ENCODE measurements at places on chromosomes 1 and 21. TPM values are rescaled to one million over a fixed set of nuclear protein-coding genes. Genes with fewer than 3 reads are reported as not detected.

Gene ELAVL4
- not detected for total RNA-seq

Gene CFAP107
- not detected for total RNA-seq

Gene DDR2
- total RNA-seq, result 11.5 TPM

Gene VWA1
- total RNA-seq, result 25.4 TPM

Gene ITGB2
- not detected for total RNA-seq

Gene GNG12
- total RNA-seq, result 103 TPM

Gene ZBTB37
- total RNA-seq, result 2.4 TPM

Gene ADAMTS4
- 0.25 TPM for total RNA-seq

Gene AADACL3
- not detected for total RNA-seq
